ENCODE measurements at places on chromosomes 1 and 21.
A peak's percentile ranks its signal among the peaks of the same experiment; 100 is the strongest.

- peak; percentile 64 for DNase-seq
Observed at GRCh38 chr1:232589812-232590743, 39.9 kb downstream of the SIPA1L2 start.

DNA sequence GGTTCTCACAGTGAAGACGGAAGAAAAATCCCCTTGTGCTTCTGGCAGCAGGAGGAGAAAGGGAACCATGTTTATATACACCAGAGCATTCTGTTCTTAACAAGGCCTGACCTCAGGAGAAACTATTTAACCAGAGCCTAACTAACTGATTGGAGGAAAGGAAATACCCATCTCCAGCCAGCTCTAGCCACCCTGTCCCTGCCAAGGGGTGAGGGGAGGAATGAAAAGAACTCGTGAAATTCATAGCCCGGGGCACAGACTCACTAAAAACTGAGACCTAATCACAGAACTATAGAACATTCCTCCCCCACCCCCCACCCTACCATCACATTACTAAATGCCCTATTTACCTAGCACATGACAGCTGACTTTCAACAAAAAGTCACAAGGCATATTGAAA, 65.0 kb downstream of the KCNH1 start:
- no peak for DNase-seq

- DNase-seq: no peak
Observed at GRCh38 chr1:62367005-62367557, 47.8 kb upstream of the KANK4 start.

DNA sequence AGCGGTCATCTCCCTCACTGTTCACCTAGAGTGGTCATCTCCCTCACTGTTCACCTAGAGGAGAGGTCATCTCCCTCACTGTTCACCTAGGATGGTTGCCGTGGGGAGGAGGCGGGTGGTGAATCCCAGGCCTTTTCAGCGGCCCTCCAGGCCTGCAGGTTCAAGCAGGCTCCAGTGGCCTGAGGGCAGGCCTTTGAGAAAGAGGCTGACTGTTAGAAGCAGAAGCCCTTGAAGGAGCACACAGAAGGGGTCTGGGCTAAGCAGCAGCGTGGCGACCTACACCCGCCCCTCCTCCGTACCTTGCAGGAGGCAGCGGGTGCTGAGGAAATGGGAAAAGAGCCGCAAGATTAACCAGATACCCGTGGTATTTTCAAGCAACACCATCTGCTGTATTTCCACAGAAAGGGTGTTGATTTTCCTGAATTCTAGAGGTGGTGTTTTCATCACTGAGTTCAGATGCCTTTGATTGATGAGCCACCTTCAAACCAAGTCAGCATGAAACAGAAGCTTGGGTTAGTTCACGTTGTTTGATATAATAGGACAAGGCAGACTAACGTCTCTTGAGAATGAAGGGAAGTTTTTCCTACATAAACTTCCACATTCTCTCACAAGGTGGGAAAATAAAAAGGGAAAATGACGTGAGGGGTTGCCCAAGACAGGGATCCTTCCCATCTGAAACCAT, 289.5 kb downstream of the KIF26B start:
- DNase-seq: no peak

- no peak for DNase-seq
Observed at GRCh38 chr1:153248176-153248879, 11.2 kb upstream of the LORICRIN start.

DNA sequence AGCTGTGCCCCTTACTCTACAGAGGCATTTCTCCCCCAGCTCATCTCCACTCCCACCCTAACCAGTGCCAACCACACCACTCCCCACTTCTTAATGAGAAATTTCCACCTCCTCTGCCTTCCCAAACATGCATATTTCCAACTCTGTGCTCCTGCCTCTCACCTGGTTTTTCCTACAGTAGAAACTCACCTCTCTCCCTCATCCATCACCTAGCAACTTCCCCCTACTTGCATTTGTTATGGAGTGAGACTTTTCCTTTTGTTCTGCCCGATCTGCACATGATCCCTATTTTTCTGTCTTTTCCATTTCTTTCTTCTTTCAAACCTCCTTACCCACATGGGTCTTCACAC, 11.9 kb downstream of the RGS8 start:
- no peak for DNase-seq

GRCh38 chr1:213680677-213681325, 307.0 kb upstream of the PROX1 start:
- no peak for DNase-seq

All from suppressor macrophage treated with lipopolysaccharide for 1 hour (primary cell).